ENCODE measurements at places on chromosomes 4 and X. TPM values are rescaled to one million over a fixed set of nuclear protein-coding genes. Genes with fewer than 3 reads are reported as not detected.

MAGEE2 gene
- 0.46 TPM for polyA plus RNA-seq

PRSS12 gene
- polyA plus RNA-seq = 3.5 TPM

CXCL8 gene
- 9.9 TPM for polyA plus RNA-seq

P2RY8 gene
- polyA plus RNA-seq = 0.31 TPM

ARHGAP36 gene
- not detected for polyA plus RNA-seq

TRIM61 gene
- 0.25 TPM for polyA plus RNA-seq

DNA sequence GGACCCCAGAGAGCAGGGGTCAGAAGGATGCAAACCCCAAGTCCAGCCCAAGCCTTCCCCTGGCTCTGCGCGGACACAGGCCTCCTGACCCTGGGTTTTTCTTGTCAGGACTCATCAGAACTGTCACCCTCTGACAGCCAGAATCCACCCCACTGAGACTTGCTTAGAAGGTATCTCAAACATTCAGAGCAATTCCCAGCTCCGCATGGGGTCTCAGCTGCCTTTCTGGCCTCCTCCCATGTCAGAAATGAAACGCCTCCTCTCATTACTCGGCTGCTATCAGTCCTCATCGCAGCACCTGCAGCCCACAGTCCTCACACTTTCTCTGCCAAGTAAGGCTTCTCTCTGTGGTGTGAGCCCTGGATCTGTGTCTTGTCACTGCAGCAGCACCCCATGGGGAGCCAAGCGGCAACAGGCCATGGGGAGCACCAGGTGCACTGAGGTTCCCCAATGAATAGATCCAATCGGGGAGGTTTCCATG, 97.8 kb downstream of the WFS1 start:
- no peak for DNase-seq

GRCh38 chrX:9335251-9335650, 129.6 kb upstream of the TBL1X start:
- DNase-seq = no peak

DNA sequence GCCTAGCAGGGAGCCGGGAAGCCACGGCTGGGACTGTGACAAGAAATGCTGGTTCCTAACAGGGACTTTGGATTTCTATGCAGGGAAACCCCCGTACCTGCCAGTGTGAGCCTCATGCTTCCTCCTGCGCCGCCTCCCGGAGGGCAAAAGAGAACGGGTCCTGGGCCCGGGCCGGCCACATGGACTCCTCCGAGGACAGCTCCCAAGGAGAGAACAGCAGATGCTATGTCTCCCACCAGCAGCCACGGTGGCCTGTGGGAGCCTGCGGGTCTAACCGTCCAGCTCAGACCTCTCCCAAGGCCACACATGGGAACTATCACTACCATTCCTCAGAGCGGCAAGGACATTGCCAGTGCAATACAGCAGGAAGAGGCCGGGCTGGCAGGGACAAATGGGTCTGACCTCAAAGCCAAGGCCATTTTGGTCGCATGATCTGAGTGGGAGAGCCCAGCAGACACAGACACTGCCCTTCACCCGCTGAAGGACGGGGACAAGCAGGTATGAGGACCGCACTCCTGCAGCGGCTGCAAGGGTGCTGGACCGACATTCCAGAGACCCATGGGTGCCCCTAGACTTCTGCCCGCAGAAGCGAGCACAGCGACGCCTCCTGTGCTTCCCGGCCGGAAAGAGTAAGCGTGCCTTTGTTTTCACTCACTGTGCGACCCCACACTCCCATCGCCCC, 4.5 kb upstream of the C4orf50 start:
- DNase-seq = no peak

DNA sequence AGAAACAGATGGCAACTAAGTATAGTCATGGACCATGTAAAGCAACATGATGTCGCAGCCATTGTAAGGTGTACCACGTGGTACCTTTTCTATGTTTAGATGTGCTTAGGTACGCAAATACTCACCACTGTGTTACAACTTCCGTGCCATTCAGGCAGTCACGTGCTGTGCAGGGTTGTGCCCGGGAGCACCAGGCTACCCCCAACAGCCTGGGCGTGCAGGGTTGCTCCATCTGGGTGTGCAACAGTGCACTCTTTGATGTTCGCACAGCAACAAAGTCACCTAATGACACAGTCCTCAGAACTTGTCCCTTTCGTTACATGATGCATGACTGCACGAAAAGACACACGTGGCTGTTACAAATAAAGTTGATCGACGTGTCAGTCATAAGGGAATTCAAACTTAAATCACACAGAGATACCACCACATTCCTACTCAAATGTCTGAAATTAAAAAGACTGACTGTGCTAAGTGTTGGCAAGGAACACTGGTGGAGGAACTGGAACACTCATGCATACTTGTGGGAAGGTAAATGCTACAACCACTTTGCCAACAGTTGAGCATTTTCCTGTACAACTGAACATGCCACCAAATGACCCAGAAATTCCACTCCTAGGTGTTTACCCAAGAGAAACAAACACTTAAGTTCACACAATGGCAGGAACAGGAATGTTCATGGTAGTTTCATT, 24.3 kb downstream of the CPLX1 start:
- DNase-seq = no peak

DNA sequence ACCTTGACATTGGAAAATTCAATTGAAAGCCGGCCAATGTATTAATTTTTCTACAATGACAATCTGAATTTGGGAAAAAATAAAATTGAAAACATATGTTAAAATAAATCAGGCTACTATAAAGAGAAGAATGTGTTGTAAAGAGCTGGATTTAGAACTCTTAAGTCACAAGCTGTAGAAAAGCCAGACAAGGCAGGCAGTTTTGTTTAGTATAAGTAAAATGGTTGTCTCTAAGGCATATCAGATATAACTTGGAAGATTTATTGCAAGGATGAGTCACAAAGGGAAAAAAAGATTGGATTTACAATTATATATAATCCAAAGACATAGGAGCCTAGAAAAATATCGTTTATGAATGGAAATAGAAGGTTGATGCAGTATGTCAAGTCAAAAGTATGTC, 549.1 kb upstream of the EPHA5 start:
- no peak for DNase-seq

DNA sequence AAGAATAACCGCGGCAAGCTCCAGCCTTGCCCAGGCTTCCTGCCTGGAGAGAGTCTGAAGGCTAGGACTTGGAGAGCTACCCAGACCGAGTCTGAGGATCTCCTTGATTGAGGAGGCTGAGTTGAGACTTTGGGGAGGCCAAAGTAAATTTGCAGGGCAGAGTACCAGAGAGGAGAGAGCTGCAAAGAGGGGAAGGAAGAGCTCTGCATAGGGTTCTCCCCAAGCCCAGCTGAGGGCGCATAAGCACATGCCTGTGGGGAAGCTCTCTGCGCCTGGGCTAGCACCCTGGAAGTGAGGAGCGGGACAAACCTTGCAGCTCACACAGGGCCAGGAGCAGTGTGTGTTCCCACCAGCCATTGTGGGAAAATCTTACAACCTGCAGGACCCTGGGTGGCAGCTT, 56.1 kb downstream of the FAM193A start:
- no peak for DNase-seq

Measured in stomach (tissue), 19 donors.